ENCODE measurements at places on chromosomes 2 and 18.

- no peak for DNase-seq
Observed at GRCh38 chr2:219461669-219462068, 27.0 kb downstream of the SPEG start.

DNA sequence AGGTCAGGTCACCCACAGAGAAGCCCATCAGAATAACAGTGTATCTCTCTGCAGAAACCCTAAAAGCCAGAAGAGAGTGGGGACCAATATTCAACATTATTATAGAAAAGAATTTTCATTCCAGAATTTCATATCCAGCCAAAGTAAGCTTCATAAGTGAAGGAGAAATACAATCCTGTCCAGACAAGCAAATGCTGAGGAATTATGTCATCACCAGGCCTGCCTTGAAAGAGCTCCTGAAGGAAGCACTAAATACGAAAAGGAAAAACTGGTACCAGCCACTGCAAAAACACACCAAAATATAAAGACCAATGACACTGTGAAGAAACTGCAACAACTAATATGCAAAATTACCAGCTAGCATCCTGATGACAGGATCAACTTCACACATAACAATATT lies 260.0 kb upstream of the KYNU start:
- DNase-seq: no peak

GRCh38 chr2:48248251-48248933 lies 281.6 kb upstream of the STON1 start:
- peak; percentile 34 for DNase-seq

DNA sequence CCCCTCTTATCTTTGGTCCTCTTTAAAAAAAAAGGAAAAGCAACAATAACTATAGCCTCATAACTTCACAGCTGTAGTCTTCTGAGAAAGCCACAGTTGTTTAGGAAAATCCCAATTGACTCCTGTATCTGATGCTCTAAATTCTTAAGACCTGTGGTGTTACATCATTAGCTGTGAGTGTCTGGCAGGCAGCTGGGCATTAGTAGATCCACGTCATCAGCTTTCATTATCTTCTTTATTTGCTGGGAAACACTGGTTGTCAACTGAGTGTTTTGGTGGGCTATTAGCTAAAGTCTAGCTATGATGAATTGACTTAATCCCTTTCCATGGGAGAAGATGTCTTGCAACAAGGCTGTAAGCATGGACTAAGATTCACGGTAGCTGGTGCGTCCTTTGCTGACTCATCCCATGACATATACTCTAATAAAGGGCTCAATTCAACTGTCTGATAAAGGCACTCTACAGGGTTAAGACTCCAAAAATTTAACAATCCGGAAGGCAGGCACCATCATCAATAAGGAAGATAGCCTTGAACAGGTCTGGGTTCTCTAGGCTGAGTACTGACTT lies 517.2 kb downstream of the PLCL1 start:
- no peak for DNase-seq

GRCh38 chr2:181789827-181790448 lies 101.6 kb upstream of the ITPRID2 start:
- no peak for DNase-seq

DNA sequence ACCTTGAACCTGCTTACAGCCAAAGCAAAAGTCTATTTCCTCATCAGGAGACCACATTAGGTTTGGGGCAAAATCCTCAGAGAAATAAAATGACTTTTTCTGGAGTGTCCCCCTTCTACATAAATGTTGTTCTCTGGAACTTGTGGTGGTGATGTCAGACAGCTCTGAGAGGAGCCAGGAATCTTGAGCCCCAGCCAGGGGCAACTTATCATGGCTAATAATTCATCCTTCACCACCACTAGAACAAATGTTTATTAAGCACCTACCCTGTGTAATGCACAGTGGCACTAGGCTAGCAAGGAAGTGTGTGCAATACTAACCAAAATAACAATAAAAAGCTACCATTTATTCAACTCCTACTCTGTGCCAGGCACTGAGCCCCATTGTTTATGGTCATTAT lies 9.0 kb upstream of the BMP10 start:
- no peak for DNase-seq

DNA sequence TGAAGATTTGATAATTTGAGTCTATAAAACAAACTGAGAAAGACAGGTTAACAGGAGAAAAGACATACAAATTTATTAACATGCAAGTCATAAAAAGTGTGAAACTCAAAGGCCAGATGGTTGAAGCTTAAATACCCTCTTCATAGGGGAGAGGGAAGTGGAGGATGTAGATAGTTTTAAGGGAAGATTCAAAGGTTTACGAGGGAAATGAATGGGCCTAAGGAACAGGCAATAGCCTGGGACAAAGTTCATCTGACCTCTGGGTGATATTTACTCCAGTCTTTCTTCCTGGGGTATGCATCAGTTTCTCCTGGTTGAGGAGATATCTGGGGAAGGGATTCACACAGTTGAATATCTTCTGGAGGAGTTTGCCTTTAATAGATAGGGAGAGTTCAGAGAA lies 215.0 kb upstream of the SP5 start:
- no peak for DNase-seq

- no peak for DNase-seq
Observed at GRCh38 chr2:166762746-166763145, 125.5 kb upstream of the XIRP2 start.

- DNase-seq: peak; percentile 29
Observed at GRCh38 chr2:10079266-10079869, 843 bp downstream of the CYS1 start.

GRCh38 chr2:37848451-37848850 lies 76.6 kb upstream of the RMDN2 start:
- DNase-seq: no peak

DNA sequence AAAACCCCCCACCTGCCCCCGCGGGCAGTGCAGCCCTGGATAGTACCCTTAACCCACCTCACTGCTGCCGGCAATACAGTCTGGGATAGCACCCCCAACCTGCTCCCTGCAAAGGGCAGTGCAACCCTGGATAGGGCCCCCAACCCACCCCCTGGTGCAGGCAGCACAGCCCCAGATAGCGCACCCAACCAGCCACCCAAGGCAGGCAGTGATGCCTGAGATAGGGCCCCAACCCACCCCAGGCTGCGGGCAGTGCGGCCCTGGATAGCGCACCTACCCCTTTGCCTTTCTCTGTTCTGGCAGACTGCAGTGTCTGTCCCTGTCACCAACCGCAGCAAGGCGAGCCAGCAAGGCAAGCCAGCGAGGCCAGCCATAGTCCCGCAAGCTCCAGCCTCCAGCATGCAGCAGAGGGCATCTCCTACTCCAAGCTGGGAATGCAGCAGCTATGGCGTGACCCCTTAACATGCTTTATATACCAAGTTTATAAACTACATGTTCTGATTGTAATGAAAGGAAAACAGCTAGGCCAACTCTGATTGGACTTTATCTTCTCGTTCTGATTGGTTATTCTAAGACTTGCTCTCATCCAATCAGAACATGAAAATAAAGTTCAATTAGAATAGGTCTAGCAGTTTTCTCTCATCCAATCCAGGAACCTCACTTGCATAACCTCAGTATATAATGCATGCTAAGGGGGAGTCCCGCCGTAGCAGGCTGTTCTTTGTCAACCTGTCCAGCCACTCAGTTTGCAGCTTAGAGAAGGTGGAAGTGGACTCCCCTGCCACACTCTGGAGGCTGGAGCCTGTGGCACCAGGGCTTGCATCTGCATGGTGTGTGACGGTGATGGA lies 34.1 kb upstream of the ANKRD62 start:
- DNase-seq: no peak

DNA sequence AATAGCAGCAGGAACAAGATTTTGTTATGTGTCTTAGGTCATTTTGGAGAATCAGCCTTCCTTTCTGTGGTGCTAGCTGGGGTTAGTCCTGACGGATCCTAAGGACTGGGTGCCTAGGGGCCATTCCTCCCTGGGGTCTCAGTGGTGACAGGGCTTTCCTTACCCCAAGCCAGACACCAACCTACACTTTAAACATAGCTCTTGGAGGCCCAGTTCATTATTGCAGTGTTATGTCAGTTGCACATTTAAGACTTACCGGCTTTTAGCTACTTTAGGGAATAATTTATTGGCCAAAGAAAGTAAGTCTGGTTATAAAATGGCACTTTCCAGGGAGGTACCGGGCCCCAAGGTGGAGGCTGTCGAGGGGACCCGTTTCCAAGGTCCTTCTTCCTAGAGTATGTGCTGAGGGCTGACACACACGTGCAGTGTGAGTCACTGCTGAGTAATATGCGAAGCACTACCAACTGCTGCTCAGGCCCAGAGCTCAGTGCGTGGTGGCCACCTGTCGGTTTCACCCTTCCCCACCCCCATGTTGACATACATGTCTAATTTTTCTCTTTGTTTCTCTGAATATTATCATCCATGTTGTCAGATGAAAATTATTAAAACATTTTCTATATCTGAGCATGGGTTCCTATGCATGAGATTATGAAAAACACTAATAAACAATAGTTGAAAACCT lies 37.0 kb upstream of the GRHL1 start:
- peak; percentile 79 for DNase-seq

GRCh38 chr18:9619990-9620389 lies 5.6 kb upstream of the PPP4R1 start:
- DNase-seq: no peak

DNA sequence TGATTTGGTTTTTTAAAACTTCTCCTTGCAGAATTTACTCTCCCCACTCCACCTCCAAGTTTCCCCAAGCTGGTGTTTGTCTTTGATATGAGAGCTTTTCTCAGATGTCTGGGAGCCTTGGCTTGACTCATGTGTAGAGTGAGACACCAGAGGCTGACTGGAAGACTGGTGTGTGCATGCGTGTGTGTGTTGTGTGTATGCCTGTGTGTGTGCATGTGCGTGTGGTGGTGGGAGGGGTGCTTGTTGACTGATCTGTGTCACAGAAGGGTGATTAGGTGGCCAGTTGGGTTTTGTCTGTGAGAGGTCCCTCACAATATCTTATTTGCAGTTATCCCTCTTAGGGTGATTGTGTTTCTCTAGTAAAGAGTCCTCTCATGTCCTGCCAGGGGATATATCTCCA lies 50.5 kb upstream of the HPCAL1 start:
- DNase-seq: no peak

DNA sequence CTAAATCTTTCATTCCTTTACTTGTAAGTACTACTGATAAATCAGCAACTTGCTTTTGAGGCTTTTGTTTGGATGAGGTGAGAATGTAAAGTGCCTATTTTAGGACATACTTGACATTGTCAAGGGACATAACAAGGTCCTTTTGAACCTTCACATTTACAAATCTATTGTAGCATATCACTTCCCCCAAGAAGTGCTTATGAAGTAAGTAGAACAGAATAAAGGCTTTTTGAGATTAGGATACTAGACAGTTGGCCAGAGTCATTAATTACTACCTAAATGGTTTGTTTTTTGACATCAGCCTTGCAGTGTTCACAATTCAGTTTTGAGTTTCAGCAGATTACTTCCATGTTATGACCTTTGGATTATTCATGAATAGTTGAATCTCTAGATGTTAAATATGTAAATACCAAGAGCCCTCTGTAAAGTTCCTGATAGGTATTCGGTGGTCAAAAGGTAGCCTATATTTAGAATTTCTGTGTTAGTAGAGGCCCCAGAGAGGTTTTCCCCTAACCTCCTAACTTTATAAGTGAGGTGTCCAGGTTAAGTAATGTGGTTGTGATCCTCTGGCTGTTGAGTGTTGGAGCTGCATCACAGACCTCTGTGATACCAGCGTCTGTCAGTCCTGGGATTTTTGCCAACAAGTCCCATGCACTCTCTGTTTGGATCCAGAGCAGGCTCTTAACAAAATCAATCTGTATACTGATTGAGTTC lies 67.2 kb downstream of the LCLAT1 start:
- no peak for DNase-seq

DNA sequence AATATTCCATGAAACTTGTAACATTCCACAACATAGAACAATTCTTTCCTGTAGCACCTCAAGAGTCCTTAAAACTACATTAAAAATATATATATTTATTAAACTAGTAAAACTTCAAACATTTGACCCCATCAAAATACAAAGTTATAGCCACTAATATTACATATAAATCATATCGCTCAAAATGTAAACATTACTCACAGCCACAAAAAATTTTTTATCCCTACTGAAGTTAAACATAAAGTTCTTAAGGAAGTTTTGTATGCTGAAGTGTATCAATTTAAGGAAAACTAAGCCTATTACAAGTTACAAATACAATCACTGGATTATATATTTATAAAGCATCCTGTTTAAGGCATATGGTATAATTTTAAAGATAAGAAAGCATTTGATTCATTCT lies 80.3 kb upstream of the DNER start:
- no peak for DNase-seq

- no peak for DNase-seq
Observed at GRCh38 chr2:10449838-10450691, 1.9 kb upstream of the ODC1 start.

- no peak for DNase-seq
Observed at GRCh38 chr2:169743549-169743948, 9.9 kb downstream of the KLHL23 start.

GRCh38 chr2:9979977-9980376 lies 28.5 kb downstream of the GRHL1 start:
- peak; percentile 58 for DNase-seq

- DNase-seq: no peak
Observed at GRCh38 chr2:86593266-86593665, 30.0 kb upstream of the CHMP3 start.

DNA sequence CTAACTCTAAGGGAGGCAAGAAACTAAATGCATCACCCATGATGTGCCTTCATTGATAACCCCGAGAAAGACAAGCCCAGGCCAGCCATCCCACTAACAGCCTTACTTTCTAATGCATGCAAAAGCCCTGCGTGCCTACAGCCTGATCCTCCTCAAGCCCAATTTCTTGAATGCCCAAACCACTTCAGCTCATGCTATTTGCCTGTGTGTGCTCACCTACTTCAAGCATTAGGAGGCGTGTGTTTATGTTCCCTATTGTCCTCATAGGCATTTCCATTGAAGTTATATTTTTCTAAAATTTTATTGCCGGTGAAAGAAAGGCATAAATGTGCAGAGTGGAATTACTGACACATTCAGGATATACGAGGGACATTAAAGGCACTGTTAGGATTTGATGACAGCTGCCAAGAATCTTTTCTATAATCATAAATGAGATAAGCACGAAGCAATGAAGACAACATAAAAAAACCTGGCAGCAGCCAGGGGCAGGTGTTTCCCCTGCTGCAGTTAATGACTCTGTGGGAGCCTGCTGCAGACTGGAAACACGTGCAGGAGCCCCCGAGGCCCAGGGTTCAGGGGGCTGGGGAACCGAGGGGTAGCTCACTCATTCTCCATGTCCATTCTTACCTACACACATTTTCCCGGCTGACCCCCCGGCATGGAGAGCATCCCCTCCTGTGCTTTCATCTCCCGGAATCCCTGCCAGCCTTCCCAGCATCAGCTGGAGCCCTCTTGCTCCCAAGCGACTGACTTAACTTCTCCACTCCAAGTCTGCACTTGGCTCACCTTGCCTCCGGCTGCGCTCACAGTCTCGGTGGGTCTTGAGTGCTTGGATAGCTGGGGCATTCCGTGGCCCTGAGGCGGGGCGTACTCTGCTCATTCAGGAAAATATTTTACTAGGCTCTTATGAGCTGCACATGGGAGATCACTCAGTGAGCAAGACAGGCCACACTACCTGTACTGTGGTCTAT lies 292.3 kb upstream of the SIX2 start:
- DNase-seq: no peak

GRCh38 chr2:61291851-61292575 lies 130.0 kb downstream of the C2orf74 start:
- no peak for DNase-seq

- DNase-seq: no peak
Observed at GRCh38 chr2:234300932-234301823, 195.7 kb downstream of the ARL4C start.

- DNase-seq: no peak
Observed at GRCh38 chr18:77032181-77032701, 100.3 kb downstream of the MBP start.

GRCh38 chr18:52222211-52222610 lies 117.8 kb upstream of the DCC start:
- no peak for DNase-seq

GRCh38 chr2:102880731-102881130 lies 118.9 kb downstream of the TMEM182 start:
- DNase-seq: no peak

All from activated CD4-positive, alpha-beta T cell treated with anti-CD3 and anti-CD28 coated beads for 36 hours (primary cell).